Tongue (tissue), 3 donors: ENCODE measurements at places on chromosomes 13 and 19. TPM values are rescaled to one million over a fixed set of nuclear protein-coding genes. Genes with fewer than 3 reads are reported as not detected.

The UQCR11 gene
- 49.0 TPM for total RNA-seq

- DNase-seq, result no peak
Measured at GRCh38 chr13:112592647-112593046, 4.7 kb upstream of the TUBGCP3 start.

The SHISA2 gene
- 116 TPM for total RNA-seq

The THSD8 gene
- not detected for total RNA-seq
